Esophagus mucosa (tissue), 1 donor: ENCODE measurements at places on chromosomes 7 and 10.
A peak's percentile ranks its signal among the peaks of the same experiment; 100 is the strongest.

DNA sequence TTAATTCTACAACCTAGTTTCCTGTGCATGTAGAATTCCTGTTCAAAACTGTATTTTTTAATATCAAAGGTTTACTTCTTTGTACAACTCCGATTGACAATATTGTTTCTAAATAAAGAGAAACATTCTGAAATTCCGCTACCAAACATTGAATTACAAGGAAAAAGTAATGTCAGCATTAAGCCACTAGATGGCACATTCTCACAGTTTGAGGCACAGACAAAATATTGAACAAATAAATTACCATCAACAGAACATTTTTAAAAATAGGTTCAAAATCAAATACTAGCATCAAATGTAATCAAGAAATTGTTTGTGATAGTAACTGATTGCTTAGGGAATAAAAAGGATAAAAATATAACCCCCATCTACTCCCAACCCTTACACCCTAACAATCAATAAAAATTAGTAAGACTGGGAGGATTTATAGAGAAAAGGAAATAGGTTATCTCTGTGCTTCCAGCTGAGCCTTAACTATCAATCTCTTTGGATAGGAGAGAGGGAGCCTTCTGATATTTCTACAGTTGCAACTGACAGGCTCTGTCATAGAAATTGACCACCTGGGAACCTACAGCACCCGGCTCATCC, 86.6 kb upstream of the C7orf33 start:
- no peak for ATAC-seq

DNA sequence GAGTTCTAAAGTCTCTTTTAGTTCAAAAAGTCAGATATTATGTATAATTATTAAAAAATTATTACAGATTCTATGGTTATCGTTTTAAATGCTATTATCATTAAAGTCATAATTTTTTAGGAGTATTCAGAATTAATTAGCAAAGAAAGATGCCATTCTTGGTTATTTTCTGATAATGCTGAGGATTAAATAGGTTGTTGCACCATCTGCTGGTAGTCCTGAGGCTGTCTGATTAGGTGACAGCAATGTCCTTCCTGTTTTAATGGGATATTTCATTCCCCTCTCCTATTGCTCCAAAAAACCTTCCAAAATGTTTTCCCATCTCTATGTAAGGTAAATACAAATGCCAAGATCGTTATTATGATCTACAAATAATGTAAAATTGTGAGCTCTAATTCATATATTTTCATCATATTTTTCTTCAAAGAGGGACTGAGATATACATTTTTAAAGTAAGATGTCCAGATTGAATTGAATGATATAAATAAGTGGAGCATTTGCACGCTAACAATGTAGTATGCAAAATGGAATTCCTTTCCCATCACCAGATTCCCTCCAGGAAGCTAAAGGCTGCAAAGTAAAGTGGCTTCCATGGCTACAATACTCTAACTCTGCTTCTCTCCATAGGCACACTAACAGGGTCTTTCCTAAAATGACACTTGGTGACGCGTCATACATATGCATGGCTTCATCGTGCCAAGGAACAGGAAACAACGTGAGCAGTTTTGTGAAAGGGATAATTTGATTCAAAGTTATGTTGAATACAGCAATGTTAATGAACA, 58.8 kb upstream of the AKR1E2 start:
- ATAC-seq = no peak

DNA sequence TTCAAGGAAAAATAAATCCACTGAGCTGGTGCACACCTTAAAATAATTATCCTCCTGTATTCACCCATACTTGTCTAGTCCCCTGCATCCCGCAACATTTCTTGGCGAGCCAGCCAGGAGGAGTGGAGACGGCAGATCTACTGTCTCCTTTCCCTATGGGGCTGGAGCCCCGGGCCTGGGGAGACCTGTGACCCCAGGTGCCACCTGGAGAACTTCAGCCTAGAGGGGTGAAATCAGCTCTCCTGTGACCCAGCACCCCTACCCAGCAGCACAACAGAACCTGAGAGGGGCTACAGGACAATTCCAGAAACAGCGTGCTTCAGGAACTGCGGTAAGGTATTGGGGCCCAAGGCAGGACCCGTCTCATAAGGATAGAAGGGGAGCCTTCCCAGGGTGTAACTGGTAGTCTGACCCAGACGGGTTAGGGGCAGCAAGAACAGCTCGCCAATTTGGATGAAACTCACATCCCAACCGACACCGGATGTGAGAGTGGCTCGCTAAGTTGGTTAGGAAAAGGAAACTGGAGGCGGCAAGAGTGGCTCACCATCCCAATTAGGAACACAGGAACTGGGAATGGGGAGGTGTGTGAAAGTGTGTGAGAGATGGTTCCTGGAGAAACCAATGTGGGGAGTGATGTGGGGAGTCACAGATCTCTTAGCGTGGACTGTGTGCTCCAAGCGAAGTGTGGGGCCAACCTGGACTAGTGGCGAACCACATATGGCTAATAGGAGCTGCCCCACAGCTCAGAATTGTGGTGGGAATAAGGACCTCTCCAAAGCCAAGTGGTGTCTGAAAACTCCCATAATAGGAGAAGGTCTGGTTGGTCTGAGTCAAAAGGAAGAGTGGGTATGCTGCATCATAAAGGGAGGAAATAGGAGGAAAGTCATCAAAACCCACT, 15.1 kb upstream of the DENND2A start:
- no peak for ATAC-seq

DNA sequence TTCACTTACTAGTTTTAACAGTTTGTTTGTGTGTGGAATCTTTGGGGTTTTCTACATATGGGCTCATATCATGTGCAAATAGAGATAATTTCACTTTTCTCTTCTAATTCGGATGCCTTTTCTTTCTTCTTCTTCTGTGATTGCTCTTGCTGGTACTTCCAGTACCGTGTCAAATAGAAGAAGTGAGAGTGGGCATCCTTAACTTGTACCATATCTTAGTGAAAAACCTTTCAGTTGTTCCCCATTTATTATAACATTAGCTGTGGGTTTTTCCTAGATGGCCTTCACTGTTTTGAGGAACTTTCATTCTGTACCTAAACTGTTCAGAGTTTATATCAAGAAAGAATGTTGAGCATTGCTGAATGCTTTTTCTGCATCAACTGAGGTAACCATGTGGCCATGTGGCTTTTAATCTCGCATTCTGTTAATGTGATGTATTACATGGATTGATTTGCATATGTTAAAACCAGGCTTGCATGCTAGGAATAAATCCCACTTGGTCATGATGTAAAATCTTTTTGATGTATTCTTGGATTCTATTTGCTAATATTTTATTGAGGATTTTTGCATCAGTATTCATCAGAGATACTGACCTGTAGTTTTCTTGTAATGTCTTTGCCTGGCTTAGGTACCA, 78.7 kb downstream of the FAM107B start:
- no peak for ATAC-seq

DNA sequence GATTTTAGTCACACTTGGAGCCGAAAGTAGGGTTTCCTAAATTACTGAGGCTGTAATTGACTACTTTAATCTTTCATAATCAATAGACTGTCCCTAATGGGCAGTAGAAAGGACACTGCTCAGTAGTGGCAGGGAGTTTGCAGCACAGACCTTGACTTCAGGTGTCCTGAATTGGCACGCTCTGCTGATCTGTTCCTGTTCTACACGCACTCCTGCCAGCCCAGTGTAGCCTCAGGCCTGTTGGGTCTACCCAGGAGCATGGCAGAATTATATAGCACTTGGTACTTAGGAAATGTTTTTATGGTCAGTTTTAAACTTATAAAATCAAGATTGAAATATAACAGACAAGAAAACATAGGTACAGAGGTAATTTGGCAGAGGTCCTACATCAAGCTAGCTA, 9.0 kb downstream of the EIF4H start:
- ATAC-seq = peak; percentile 44

DNA sequence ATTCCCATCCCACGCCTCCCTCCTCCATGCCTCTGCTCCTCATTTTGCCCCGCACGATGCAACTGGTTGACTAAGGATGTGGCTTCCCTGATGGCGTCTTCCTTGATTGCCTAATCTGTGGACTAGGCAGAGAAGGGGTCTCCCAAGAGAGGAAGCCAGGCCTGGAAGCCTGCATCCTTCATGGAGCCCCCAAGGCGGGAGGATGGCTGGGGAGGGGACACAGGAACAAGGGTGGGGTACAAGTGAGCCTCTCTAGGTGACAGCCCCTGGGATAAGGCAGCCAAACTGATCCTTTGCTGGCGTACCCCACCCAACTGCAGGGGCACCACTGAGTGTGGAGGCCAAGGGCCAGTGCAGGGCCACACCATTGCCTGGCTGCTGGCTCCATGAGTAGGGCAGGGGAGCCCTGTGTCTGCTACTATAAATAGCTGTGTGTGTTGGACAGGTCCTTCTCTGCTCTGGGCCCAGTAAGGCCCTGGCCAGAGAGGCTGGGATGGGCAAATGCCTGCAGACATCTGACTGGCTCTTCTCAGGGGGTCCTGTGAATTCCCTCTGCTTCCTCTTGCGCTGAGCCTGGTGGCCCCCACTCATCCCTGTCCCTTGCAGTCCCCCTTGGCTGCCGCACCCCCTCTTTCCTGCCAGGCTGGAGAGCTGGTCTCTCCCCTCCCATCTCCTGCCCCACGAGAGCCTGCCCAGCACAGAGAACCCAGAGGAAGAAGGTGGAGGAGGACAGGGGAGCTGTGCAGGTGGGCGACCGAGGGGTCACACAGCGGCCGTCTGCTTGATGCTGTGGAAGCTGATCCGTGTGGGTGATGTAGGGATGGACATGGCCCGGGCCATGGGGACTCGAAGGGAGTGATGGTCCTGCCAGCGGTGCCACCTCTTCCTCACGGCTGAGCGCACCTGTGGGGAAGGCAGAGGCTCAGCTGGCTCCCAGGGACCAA, 29.3 kb downstream of the CRHR2 start:
- no peak for ATAC-seq

DNA sequence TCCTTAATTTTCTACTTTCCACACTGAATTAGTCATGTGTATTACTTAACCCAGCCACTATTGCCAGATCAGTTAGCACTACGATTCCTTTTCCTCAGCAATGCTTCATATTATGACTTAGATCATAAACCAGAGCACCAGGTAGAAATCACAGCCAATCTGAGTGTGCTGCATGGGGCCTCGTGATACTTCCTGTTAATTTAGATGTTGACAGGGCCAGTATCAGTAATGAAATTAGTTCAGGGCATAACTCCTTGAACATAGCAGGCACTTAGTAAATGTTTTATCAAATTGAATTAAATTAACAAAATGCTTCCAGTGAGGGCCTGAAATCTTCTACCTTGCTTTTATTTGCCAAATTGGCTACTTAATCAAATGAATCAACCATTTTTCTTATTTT, 169.3 kb upstream of the LRGUK start:
- no peak for ATAC-seq

DNA sequence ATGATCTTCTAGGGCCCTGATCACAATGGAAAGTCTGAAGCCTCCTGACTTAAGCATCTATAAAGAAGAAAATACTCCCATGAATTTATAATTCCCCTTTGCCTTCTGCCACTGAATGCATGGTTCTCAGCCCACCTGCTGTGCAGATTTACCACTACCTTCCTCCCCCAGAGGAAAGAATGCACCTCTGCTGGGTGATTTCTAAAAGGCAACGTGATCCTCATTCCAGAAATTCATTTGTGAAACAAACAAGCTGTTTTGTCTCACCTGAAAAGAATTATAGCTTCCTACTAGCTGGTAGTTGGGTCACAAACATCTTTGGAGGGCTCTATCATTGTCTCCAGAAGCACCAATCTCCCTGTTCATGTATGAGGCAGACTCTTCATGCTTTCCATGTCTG, 320.2 kb downstream of the CDC14C start:
- no peak for ATAC-seq

- no peak for ATAC-seq
Observed at GRCh38 chr10:18483516-18484186, 167.7 kb downstream of the NSUN6 start.

- no peak for ATAC-seq
Observed at GRCh38 chr7:26237035-26237807, 35.7 kb downstream of the CBX3 start.

- ATAC-seq = no peak
Observed at GRCh38 chr7:83153419-83153818, 9.3 kb downstream of the PCLO start.

- ATAC-seq = no peak
Observed at GRCh38 chr7:156639426-156640256, 933 bp upstream of the RNF32 start.

DNA sequence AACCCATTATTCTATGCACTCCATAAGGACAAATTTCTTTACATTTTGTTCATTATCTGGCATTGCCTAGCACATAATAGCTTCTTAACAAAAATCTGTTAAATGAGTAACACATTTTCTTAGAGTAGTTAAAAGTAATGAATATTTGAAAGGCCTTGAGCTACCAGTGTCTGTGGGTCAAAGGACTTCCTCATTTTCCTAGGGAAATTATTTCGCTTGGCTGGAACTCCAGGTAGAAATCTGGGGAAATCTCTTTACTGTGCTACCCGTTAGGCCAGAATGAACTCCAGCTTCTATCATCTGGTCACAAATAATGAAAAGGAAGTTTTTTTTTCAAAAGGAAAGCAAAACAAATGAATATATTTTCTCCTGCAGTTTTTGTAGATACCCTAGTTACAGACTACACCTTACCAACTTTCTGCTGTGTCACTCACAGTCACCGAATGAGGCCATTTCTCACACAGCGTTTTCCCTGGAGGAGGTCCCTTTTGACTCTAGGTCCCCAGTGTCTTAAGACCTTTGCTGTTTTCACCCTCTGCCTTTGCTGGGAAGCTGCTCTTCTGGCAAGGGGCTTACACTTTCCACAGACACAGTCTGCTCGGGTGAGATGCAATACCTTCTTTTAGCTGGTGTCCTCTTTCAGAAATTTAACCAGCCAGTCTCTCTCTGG, 1.6 kb downstream of the SAMD9L start:
- ATAC-seq = no peak

DNA sequence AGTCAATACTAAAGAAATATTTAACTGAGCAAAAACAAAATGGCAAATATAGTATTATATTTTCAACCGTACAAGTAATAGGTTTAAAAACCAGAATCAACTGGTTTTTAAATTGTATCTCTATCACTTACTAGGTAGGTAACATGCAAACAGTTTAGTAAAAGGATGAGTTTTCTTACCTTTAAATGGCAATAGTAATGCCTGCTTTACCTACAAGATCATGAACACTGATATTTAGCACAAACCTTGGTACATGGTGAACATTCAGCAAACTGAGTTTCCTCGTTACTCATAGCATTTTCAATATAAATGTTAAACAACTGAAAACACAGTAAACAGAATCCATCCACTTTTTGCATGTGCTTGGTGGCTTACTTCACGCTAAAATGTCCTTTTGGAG, 389.1 kb downstream of the PARD3 start:
- ATAC-seq = no peak

- ATAC-seq = no peak
Observed at GRCh38 chr7:148045521-148045920, 545.0 kb upstream of the C7orf33 start.

DNA sequence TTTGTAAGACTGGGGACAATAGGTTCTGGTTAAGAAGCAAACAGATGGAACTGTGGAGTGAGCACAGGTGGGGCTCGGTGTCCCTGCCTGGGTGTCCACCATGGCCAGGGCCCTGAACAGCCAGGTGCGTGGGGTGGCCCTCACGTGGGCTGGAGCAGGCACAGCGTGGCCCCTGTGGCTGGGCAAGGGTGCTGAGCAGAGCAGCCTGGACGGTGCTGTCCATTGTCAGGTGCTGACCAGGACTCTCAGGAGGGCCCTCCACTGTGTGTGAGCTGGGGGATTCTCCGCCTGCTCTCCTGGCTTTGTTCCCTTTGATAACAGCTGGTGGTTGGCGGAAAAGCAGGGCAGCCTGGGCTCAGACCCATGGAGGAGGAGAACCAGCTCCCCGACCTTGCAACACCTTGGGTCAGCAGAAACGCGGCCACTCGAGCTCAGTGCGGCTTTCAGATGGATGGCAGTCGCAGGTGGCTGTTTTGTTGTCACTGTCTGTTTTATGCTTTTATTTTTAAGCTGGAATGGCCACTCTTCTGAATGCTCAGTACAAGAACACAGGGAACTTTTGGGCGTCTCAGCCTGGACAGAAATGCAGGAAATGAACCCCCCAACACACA, 273.9 kb upstream of the ADARB2 start:
- no peak for ATAC-seq
